ENCODE measurements at places on chromosomes 5 and 9. TPM values are rescaled to one million over a fixed set of nuclear protein-coding genes. Genes with fewer than 3 reads are reported as not detected.

DNA sequence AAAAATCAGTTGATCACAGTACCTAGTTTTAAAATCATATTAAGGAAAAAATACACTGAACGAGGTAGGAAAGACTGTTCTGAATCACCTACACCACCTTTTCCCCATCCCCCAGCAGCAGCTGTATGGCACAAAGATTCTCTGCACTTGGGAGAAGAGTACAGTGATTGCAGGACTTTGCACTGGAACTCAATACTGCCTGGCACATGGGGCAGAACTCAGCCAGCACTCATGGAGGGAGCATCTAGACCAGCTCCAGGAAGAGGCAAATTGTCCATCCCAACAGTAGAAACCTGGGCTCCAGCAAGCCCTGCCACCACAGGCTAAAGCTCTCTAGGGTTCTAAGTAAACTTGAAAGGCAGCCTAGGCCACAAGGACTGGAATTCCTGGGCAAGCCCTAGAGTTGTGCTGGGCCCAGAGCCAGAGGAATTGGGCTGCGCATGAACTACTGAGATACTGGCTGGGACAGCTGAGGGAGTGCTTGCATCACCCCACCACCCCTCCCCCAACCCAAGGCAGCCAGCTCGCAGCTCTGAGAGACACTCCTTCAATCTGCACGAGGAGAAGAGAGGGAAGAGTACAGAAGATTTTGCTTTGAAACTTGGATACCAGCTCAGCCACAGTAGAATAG, 654.4 kb upstream of the CDH6 start:
- no peak for DNase-seq

DNA sequence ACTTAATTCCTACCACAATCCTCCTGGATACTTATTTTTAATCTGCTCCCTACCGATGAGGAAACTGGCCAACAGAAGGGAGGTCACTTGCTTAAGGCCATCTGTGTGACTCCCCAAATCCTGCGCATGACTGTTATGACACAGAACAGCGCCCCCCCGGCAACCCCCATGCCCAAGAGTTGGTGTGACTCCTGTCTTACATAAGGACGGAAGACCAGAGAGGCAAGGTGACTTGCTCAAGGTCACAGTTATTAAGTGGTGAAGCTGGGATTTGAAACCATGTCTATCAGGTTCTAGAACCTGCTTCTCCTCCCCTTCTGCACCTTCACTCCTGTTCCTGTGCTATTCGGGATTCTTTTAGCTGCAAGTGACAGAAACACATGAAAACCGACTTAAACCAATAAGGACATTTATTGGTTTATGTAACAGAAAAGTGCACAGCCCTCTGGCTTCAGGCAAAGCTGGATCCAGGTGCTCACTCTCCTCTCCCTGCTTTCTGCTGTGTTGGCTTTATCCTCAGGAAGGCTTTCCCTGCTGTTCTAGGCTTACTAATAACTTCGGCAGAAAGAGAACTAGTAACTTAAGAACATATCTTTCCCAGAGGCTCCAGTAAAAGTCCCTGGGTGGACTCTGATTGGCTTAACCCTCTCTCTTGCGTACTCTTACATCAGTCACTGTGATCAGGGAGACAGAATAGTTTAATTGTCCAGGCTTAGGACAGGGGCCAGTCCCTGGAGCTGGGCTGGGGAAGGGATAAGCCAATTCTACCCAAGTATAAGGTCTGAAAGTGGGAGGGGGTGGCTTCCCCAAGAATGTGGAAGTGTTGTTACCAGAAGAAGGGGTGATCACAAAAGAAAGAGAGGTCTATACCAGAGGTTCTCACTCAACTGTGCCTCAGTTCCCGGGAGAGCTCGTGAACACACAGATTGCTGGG, 43.7 kb downstream of the FGF18 start:
- DNase-seq, result no peak

DNA sequence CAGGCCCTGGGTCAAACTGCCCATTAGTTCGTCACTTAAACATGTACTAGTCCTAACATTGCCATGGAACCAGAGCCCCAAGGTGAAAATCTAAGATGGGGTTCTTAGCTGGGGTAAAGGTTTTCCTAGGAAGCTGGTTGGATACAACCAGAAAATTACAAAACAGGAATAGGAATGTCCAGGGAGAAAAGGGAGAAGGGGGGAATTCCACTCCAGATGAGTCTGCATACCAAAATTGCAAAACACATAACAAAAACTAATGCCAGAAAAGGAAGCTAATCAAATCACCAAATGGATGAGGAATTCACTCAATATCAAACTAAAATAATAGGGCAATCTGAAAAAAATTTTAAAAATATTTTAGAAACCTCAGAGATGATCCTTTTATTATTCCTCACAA, 396.2 kb downstream of the EFNA5 start:
- DNase-seq, result no peak

DNA sequence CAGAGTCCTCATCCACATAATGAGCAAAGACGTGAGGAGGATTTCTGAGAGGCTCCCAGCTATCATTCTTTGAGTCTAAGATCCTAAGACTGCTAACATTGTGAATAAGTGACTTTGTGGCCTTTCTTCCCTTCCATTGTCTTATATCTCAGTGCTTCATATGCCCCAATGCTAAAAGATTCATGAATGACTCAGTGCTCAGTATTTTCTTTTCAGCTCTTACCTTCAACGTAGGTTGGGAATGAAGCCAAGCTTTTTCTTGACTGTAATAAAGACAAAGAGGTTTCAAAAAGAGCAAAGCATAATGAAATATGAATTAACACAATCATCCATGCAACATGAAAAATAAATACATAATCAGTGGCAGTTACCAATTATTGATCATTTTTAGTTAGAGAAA, 146.4 kb downstream of the ENTREP1 start:
- DNase-seq, result no peak

GRCh38 chr5:3142261-3143027, 391.0 kb upstream of the IRX2 start:
- DNase-seq, result no peak

DNA sequence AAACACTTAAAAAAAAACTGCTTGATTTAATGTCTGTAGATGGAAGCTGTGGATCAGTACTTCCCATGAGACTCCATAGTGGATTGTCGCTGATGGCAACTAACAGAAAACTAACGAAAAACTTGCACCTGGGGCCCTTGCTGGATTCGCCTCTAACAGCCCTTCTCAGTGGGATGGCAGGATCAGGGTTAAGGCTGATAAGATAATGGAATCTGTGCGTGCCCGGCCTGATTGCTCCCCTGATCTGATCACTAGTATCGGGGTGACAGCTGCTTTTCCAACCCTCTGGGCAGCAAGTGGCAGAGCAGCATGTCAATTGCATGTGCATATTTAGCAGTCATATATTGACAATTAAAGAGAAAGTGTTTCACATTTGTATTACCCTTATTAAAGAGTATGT, 185.8 kb upstream of the ELAVL2 start:
- no peak for DNase-seq

Gene FOXD1
- 11.5 TPM for polyA plus RNA-seq

Gene MVB12B
- polyA plus RNA-seq, result 16.3 TPM

Gene ESM1
- polyA plus RNA-seq, result 6.2 TPM

Gene GPR151
- polyA plus RNA-seq, result not detected

Measured in renal cortex interstitium (tissue), 15 donors.